ENCODE measurements at places on chromosomes 16 and 17. TPM values are rescaled to one million over a fixed set of nuclear protein-coding genes. Genes with fewer than 3 reads are reported as not detected.

MT1A gene
- 5.2 TPM for total RNA-seq

ZNF597 gene
- 1.9 TPM for total RNA-seq

STH gene
- not detected for total RNA-seq

SCNN1G gene
- 0.04 TPM for total RNA-seq

DYNLL2 gene
- total RNA-seq = 9.8 TPM

GDPD1 gene
- total RNA-seq = 1.5 TPM

BRIP1 gene
- 7.4 TPM for total RNA-seq

IGF2BP1 gene
- not detected for total RNA-seq

ERN2 gene
- total RNA-seq = not detected

SLC2A4 gene
- 0.08 TPM for total RNA-seq

CMTM2 gene
- not detected for total RNA-seq

KRTAP3-2 gene
- total RNA-seq = not detected

TBC1D10B gene
- total RNA-seq = 33.5 TPM

CES5A gene
- total RNA-seq = not detected

ICAM2 gene
- 0.16 TPM for total RNA-seq

RND2 gene
- 0.23 TPM for total RNA-seq

TMC6 gene
- total RNA-seq = 34.8 TPM

MT1H gene
- total RNA-seq = 10.1 TPM
